ENCODE measurements at places on chromosomes 1 and 21.

DNA sequence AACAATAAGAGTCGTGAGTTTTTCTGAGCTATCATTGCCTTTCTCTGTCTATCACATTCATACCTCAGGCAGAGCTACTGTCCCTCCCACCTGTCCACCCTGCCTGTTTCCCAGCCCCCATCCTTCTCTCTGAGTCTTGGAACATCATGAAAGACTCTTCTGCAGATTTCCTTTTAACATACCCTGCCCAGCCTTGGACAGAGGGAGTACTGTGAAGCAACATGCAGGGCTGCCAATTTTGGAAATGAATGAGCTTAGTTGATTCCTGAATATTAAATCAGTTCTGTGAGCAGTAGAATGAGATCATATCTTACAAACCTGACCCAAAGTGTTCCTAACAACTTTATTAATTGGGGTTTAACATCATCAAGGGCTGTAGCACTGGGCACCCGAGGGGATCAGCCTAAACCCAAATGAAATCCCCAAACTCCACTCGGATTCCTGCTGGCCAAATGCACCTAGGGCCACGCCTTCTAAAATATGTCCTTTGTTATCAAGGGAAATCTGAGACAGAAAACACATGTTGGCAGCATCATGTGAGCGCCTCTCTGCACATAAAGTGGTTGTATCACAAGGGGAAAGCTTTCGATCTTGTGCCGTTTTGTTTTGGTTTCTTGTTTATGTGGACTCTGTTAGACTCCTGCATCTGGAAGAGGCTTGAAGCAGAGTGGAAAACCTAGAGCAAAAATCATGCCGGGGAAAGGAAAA, 357.6 kb downstream of the KIF26B start:
- H3K27me3 ChIP-seq, result peaks cover 41% of the 10 kb centered on the region
- no peak for ATAC-seq
- no peak overlapping the region for H3K4me3 ChIP-seq
- H3K4me1 ChIP-seq, result no peaks in the 10 kb centered on the region
- H3K27ac ChIP-seq, result no peak overlapping the region

DNA sequence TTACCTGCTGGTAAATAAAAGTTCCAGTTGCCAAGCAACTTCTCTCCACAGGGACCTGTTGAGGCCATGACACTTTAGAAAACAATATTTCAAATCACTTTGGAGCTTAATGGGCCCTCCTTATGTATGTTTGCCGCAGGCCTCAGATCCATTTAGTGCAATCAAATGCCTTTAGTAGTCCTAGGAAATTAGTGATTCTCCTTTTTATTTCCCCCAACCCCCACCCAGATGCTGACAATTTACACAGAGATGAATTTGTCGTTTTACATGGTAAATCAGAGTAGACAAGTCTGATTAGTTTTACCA, 83.6 kb downstream of the CLIC4 start:
- ATAC-seq, result no peak
- no peaks in the 10 kb centered on the region for H3K4me1 ChIP-seq
- H3K27me3 ChIP-seq, result peaks cover 4% of the 10 kb centered on the region
- H3K4me3 ChIP-seq, result no peak overlapping the region
- H3K27ac ChIP-seq, result no peak overlapping the region

GRCh38 chr1:23039308-23039826, 20.1 kb downstream of the KDM1A start:
- peaks cover 6% of the 10 kb centered on the region for H3K4me1 ChIP-seq
- H3K27me3 ChIP-seq, result no peaks in the 10 kb centered on the region
- H3K4me3 ChIP-seq, result no peak overlapping the region
- H3K36me3 ChIP-seq, result peaks cover under 1% of the 10 kb centered on the region
- no peak overlapping the region for H3K27ac ChIP-seq
- ATAC-seq, result no peak

GRCh38 chr1:147760481-147761260, at the start of gene GJA5:
Gene GJA5 (minus strand): TSS chr1:147760602. CDS start chr1:147759238, 1,364 bp downstream.
- no peaks in the 10 kb centered on the region for H3K36me3 ChIP-seq
- H3K4me1 ChIP-seq, result peaks cover 21% of the 10 kb centered on the region
- no peaks in the 10 kb centered on the region for H3K27me3 ChIP-seq
- no peak within 1 kb of the TSS for H3K4me3 ChIP-seq

DNA sequence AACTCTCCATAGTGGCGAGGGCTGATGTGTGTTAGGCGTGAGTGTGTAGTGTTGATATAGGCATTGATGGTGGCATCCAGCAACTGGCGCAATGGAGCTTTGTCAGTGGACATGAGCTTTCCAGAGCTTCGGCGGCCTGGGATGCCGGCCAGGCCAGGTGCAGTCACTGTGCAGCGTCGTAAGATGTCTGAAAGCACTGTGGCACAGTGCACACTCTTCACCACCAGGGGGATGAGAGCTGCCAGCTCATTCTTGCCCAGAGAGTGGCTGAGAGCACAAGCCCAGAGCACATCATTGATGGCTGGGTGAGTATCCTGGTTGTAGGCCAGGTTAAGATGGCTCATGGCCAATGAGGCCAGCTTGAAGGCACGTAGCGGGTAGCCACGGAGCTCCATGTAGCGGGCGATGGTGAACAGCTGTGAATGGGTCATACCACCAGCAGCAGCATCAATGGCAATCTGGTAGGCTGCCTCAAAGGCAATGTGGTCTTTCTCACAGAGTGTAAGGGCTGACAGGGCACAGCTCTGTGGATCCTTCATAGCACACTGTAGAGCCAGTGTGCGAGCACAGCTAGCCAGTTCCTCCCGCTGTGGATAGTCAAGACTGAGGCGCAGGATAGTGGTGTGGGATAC, 6.7 kb downstream of the UROD start:
- H3K4me1 ChIP-seq, result peaks cover 8% of the 10 kb centered on the region
- peaks cover 16% of the 10 kb centered on the region for H3K36me3 ChIP-seq
- peak; percentile 93 for ATAC-seq
- H3K27ac ChIP-seq, result no peak overlapping the region
- H3K27me3 ChIP-seq, result no peaks in the 10 kb centered on the region

- H3K27me3 ChIP-seq, result no peaks in the 10 kb centered on the region
- H3K4me1 ChIP-seq, result peaks cover 35% of the 10 kb centered on the region
- H3K27ac ChIP-seq, result peak overlapping the region; percentile 23
These were observed 524.8 kb downstream of the PTPRC start for GRCh38 chr1:199163670-199164069.

DNA sequence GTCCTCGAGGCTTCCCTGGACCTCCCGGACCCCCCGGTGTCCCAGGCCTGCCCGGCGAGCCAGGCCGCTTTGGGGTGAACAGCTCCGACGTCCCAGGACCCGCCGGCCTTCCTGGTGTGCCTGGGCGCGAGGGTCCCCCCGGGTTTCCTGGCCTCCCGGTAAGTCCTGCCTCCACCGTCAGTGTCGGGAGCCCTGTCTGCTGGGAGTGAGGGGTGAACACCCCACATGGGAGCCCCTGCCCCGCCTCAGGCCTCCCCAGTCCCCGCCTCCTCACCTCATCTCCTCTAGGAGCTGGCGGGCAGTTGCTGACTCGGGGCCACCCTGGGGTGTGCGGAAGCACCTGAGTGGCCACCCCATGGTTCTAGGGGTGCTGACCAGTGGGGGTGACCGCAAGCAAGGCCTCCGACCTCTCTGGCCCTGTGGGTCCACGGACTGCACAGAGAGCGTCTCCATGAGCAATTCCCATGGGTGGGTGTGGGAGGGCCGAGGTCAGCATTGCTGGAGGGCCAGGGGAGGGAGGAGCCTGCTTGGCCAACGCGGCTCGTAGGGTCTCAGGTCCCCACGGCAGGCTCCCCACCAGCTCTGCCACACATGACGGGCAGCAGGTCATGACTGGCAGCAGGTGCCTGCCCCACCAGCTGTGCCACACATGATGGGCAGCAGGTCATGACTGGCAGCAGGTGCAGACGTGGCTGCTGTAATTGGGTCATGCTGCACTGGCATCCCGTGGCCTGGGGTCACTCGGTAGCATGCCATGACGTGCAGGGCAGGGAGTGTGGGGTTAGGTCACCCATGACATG, 61.3 kb downstream of the SLC19A1 start:
- peaks cover 15% of the 10 kb centered on the region for H3K4me1 ChIP-seq
- H3K27me3 ChIP-seq, result no peaks in the 10 kb centered on the region
- no peaks in the 10 kb centered on the region for H3K36me3 ChIP-seq
- H3K4me3 ChIP-seq, result no peak overlapping the region

DNA sequence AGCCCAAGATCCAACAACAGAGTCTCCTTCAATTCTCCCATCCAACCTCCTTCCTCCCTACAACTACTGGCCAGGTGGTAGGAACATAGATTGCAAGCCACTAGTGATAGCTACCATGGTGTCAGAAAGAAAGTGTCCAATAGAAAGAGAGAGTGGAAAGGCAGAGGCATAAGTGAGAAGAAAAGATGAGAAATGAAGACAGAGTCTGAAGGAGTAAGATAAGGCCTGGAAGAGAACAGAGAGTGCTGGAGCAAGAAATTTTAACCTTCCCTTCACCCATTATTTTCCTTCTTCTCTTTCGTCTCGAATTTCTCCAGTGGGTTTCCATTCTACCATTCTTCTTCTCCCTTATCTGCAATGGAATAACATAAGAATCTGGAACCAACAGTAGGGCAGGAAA, 57.9 kb downstream of the CDC42BPA start:
- no peak for ATAC-seq
- H3K4me3 ChIP-seq, result no peak overlapping the region
- no peaks in the 10 kb centered on the region for H3K27me3 ChIP-seq
- no peaks in the 10 kb centered on the region for H3K36me3 ChIP-seq
- no peaks in the 10 kb centered on the region for H3K4me1 ChIP-seq
- no peak overlapping the region for H3K27ac ChIP-seq

- no peaks in the 10 kb centered on the region for H3K4me1 ChIP-seq
- no peak overlapping the region for H3K27ac ChIP-seq
- H3K4me3 ChIP-seq, result no peak overlapping the region
- H3K36me3 ChIP-seq, result no peaks in the 10 kb centered on the region
- H3K27me3 ChIP-seq, result peaks cover 2% of the 10 kb centered on the region
These were observed 7.1 kb upstream of the C1orf115 start for GRCh38 chr1:220682901-220683576.

DNA sequence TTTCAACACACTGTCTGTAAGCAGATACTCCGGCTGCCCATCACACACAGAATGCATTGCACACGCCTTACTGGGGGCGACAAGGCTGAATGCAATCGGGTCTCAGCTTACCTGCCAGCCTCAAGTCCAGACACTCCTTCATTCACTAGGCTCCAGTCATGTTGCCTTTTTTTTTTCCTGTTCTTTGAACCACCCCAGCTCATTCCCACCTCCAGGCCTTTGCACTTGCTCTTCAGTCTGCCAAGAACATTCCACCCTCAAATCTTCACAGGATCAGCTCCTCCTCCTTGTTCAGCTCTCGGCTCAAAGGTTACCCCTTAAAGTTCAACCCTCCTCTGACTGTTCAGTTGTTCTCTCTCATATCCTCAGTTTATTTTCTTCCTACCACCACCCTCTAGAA, 181.9 kb upstream of the ESRRG start:
- H3K4me1 ChIP-seq, result no peaks in the 10 kb centered on the region
- no peaks in the 10 kb centered on the region for H3K27me3 ChIP-seq
- no peaks in the 10 kb centered on the region for H3K36me3 ChIP-seq
- no peak for ATAC-seq
- no peak overlapping the region for H3K4me3 ChIP-seq

DNA sequence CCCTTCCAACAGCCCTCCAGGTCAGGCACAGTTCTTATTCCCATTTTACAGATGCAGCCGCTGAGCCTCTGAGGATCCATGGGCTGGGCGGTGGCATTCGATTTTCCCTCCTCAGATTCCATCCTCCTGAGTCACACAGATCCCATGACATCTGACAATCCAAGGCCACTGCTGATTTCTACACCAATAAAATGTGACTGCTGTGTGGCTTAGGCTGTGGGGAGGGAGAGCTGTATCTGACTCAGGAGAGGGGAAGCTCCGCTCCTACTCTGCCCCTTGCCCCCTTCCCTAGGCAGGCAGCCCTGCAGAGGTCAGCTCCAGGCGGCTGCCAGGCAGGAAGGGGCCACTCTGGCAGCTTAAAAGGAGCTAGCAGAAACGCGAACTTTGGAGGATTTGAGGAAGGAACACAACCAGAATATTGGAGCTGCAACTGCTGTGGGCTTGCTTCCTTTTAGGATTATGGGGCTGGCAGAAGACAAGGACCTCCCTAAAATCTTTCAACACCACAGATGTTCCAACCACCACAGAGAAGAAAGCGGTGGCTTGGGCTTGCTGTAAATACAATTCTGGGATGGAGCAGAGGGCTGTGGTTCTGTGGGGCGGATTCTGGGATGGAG, 50.0 kb downstream of the MRPL37 start:
- no peaks in the 10 kb centered on the region for H3K4me1 ChIP-seq
- peaks cover 6% of the 10 kb centered on the region for H3K36me3 ChIP-seq
- no peak for ATAC-seq
- H3K4me3 ChIP-seq, result no peak overlapping the region

DNA sequence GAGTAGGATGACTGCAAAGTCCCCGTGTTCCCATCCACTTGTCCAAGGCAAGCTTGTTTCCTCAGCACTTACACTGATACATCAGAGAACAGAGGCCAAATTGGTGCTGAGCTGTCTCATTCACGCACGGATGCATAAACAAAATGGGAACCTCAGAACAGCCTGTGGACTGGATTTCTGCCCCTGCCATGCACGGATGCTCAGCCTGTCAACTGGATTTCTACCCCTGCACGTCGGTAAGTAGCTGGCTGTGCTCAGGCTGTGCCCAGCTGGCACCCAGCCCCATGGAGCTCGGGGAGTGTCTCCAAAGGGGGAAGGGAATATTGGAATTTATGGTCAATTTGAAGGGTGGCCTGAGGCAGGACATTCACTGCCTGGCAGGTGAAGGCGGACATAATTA, 40.8 kb upstream of the TMPRSS2 start:
- no peak overlapping the region for H3K4me3 ChIP-seq
- H3K4me1 ChIP-seq, result no peaks in the 10 kb centered on the region
- no peaks in the 10 kb centered on the region for H3K36me3 ChIP-seq
- H3K27me3 ChIP-seq, result peaks cover 3% of the 10 kb centered on the region

- no peak overlapping the region for H3K4me3 ChIP-seq
- no peak overlapping the region for H3K27ac ChIP-seq
- ATAC-seq, result no peak
These were observed 63.2 kb downstream of the RERE start for GRCh38 chr1:8754247-8754650.

DNA sequence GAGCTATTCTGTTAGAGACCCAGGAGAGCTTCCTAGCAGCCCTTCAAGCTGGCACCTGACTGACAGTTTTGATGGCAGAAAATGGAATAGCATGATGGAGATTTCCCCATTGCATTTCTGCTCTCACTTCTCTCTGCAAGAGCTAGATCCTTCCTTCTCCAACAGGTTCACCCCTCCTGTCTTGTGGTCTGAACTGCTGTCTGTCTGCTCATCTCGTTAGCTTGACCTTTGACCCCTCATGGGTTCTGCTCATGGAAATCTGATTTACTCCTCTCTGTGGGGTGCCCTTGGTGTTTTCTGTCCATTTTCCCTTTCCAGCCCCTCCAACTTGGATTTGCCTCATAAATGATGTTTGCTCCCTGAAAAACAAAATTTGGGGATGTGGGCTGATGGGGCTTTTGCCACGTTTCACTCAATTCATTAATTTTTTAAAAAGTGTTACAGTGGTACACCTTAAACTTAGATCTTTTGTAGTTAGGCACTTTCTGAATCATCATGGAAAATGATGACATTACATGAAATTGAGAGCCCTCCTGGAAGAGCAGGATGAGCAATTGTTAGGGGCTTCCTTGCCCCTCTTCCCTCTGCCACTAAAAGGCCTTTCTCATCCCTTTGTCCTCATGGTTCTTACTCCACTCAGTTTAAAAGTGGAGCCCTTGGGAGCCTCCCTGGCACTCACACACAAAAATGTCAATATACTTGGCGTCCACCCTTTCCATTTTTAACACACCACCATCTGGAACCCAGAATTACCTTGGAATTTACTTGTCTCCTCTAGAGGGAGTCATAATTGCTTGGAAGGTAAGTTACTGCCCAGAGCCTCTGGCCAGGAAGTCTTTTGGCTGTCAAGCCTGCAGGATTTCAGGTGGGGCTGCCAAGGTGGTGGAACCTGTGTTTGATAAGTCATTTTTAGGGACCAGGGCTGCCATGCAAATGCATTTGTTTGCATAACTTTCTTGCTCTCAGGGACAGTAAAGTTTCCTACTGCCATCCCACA, 31.9 kb upstream of the IL19 start:
- no peaks in the 10 kb centered on the region for H3K27me3 ChIP-seq
- H3K27ac ChIP-seq, result peak overlapping the region; percentile 75
- H3K36me3 ChIP-seq, result peaks cover 42% of the 10 kb centered on the region
- no peak for ATAC-seq
- peaks cover 71% of the 10 kb centered on the region for H3K4me1 ChIP-seq
- H3K4me3 ChIP-seq, result peak overlapping the region; percentile 56
